ENCODE measurements at places on chromosomes 2 and 18.

- DNase-seq: no peak
These were observed 125.6 kb upstream of the CDC42EP3 start for GRCh38 chr2:37797081-37797480.

- no peak for DNase-seq
These were observed 19.4 kb upstream of the RNF149 start for GRCh38 chr2:101327863-101328394.

DNA sequence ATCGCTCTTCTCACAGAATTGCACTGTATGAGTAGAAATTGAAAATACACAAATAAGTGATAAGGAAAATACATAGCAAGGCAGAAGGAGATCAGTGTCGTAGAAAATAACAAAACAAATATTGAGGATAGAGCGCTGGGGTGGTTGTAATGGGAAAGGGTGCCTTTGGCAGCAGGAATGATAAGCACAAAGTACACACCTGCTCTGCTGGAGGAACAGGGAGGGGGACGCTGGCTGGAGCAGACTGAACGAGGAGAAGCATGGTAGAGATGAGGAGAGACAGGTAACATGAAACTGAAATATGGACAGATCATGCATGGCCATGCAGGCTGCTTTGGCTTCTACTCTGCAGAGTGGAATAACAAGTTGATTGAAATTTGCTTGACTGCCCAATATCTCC lies 181.2 kb upstream of the FSHR start:
- no peak for DNase-seq

- no peak for DNase-seq
These were observed 296.6 kb downstream of the NAPG start for GRCh38 chr18:10822456-10822855.

DNA sequence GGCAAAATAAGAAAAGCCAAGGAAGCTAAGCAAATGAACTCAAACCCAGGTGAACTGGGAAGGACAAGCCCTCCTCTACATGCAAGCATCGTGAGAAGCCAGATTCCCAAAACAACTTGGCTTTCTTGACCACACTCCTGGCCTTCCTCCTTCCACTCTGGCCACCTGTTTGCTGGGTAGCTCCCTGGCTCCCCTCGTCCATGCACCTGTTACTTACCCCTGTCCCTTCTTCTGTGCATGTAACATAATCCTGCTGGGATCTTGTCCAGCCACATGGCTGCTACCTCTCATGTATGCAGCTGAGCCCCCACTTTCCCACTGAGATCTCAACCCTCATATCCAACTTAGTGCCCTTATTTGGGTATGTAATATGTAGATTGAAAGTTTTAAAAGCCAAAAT lies 121.6 kb downstream of the MYO5B start:
- DNase-seq: no peak

DNA sequence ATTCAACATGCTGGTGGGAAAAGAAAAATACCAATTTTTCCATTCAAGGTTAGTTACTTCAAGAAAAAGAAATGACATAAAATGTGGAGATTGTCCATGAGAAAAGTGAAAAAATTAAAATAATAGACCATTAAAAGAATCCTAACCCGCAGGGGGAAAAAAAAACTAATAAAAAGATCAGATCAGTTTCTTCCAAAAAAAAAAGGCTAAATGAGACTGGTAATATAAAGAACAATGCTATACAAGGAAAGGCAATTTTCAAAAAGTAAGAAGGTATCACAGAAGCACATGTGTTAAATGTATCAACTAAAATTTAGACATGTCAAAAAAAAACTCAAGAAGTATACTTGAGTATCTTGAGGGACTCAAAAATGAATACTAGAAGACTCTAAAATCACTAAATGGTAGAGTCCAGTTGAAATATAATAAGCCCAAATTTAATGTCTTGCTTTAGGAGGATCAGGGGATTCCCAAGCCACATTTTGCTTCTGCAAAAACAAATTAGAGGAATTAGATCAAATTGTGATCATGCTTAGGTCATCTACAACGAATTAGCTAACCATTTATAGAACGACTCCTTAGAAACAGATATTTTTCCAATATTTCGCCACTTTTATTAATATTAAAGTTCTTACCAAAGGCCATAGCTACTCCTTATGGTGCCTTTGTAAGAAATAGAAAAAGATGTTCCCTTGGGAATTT lies 35.8 kb upstream of the GLS start:
- DNase-seq: no peak

GRCh38 chr2:152644189-152644873 lies 72.9 kb downstream of the PRPF40A start:
- DNase-seq: no peak

- DNase-seq: no peak
These were observed 90.1 kb upstream of the COL3A1 start for GRCh38 chr2:188884046-188884445.

GRCh38 chr2:233449081-233449901 lies 95.0 kb downstream of the DGKD start:
- DNase-seq: peak; percentile 62

DNA sequence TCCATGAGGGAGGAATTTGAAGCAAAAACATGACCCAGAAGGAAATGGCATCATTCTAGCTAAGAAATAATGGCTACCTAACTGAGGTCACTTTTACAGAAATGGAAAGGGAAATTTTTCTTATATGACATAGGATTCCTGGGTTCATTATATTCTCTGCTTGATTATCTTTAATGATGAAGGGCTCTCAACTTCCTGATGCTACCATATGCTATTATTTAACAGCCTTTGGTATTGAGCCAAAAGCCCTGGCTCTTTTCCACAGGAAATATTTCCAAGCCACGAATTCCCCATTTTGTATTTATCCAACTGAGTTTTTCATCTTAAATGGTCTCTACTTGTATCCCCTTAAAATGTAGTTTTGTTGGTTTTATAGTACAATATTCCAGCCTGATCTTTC lies 63.2 kb upstream of the NPAS2 start:
- DNase-seq: no peak

GRCh38 chr18:28127228-28127627 lies 49.7 kb downstream of the CDH2 start:
- DNase-seq: no peak

DNA sequence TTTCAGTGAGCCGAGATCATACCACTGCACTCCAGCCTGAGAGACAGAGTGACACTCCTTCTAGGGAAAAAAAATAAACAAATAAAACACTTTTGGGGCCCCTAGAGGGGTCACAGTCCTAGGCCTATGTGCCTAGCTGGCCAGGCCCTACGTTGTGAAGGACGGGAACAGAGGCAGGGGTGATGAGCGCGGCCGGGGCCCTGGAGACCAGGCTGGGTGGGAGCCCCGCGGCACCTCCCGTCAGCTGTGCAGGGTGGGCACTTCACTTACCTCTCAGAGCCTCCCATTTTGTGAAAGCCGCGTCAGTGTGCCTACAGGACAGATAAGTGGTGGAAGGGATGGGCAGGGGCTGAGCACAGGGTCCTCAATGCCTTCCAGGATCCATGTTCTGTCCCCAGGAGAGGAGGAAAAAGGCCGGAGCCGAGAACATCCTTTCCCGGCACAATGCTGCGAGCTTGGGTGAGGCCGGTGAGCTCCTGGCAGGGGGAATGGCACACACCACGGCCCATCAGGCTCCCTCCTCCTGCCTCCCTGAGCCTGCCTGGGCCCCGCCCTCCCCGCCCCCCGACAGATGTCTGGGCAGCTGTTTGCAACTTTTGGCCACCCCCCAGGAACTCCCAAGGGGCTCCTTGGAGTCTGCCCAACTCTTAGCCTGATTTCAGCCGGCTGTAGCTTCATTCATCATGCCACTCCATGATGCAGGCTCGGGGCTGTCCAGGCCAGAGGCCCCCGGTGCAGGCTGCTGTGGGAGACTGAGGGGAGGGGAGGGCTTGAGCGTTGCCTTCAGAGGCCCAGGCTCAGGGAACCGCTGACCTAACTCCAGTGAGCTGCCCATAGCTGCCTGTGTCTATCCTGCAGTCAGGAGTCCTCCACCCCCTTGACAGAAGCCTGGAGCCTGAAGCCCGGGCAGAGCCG lies 196.5 kb downstream of the TFCP2L1 start:
- peak; percentile 91 for DNase-seq

- DNase-seq: peak; percentile 12
These were observed 387.0 kb upstream of the CDH19 start for GRCh38 chr18:66990909-66991308.

GRCh38 chr18:22347606-22348511 lies 69.9 kb downstream of the CTAGE1 start:
- peak; percentile 4 for DNase-seq

DNA sequence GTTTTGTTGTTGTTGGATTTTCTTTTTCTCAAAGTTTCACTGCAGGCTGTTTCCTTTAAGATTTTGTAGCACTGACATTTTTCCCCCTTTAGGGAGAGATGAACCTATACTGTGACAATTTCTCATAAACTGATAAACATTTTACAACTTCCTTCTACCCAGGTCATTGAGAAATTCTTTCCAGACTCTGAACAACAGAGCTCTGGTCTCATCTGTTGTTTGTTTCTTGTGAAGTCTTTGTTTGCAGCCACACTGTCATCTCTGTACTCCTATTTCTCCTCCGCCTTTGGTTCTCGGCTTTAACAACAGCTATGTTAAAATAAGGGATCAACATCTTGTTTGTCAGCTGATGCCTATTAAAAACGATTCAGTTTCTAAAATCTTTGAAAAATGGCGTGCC lies 167.6 kb downstream of the VWC2L start:
- DNase-seq: no peak

GRCh38 chr2:138023976-138024375 lies 59.7 kb downstream of the HNMT start:
- no peak for DNase-seq

- DNase-seq: peak; percentile 3
These were observed 420.2 kb upstream of the MEX3C start for GRCh38 chr18:51617572-51618260.

DNA sequence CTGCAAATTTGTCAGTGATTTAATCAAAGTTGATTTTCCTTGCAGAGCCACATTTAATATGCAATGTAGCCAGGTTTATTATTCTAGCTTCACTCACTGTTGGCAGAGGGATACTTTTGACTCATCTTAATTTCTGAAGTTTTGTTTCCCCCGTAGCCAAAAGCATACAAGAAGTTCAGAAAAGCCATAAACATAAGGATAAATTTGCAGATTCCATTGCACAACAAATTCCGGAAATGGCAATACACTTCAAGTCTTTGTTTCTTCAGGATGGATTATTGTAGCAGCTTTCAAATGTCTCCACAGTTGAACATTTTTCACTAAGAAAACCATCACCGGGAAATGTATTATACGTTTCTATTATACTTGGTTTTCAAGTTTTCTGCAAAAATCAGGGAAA lies 88.0 kb upstream of the ZCCHC2 start:
- DNase-seq: no peak

DNA sequence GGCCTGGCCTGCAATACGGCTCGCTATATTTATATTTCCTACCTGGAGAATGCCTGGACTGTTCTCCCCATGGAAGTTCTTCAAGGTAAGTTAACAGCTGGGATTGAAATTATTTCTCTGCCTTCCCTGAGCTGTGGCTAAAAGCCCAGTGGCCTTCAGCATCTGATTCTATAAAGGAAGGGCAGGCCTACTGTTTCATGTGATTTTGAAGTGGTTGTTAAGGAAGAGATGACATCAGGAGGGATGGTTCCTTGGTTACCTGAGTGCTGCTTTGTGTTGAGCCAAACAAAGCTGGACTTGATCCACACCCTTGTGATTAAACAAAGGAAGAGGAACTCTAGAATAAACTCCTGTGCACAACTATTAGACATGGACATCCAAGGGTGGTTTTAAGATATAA lies 61.6 kb downstream of the MFSD6 start:
- DNase-seq: peak; percentile 56

GRCh38 chr2:189261431-189261841 lies 81.9 kb upstream of the COL5A2 start:
- no peak for DNase-seq

GRCh38 chr2:219857751-219858150 lies 230.3 kb downstream of the SLC4A3 start:
- DNase-seq: peak; percentile 9

DNA sequence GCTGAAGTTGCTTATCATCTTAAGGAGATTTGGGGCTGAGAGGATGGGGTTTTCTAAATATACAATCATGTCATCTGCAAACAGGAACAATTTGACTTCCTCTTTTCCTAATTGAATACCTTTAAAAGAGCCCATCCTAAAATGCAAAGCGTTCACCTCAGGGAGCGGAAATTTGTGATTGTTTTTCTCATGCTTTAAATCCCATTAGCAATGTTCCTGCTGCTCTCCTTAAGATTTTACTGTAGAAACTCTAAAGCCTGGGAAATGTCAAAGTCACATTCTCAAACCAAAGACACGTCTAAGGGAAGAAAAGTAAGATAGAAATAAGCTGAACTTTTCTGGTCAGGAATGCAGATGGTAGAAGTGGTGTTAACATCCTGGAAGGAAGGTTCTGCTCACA lies 285.8 kb upstream of the MAP2 start:
- no peak for DNase-seq

DNA sequence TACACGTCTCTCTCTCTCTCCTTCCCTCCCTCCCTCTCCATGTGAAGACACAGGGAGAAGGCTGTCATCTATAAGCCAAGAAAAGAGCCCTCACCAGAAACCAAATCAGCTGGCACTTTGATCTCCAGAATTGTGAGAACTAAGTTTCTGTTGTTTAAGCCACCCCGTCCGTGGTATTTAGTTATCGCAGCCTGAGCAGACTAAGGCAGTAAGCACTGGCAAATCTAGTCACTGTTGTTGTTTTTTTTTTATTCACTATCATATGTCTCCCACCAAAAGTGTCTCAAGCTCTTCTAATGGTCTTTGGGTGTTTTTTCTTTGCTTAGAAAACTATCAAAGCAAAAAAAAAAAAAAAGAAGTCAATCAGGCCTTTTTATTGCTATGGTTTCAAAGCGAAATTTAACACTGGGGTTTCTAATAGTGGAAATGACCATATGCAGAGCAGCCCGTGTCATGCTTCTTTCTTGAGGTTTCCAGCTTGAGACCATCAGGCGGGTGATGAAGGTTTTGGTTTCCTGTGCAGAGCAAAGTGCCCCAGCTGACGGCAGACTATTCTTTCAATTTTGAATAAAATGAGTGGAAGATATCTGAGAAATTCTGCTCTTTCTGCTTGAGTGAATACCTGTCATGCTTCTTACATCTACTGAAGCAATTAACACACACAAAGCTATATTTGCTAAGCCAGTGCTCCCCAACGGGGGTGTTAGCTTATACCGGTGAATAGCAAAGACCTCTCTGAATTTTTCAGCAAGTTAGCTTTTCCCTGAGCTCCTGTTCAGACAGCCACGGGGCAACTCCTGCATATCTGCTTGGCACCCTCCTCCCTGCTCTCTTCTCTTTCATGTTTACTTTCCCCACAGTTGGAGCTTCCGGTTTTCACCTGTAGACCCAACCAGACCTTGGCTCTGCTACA lies 394.1 kb upstream of the ATP5MC3 start:
- no peak for DNase-seq

GRCh38 chr2:195733831-195734230 lies 76.8 kb downstream of the SLC39A10 start:
- no peak for DNase-seq

DNA sequence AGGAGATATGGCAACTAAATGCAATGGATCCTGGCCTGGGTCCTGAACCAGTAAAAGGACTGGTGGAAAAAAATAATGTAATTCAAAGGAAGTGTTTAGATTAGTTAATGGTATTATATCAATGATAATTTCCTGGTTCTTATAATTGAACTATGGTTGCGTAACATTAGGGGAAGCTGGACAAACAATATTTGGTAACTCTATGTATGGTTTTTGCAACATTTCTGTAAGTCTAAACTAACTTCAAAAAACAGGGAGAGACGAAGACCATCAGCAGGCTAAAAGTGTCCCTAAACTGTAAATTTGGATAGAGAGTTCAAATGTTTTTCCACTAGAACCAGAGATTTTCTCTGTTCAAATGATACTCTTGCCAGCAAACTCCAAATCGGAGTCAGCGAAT lies 36.9 kb downstream of the KLF7 start:
- no peak for DNase-seq

GRCh38 chr2:207319316-207319715 lies 153.6 kb upstream of the KLF7 start:
- DNase-seq: no peak
